Fibroblast of lung (primary cell): ENCODE measurements at places on chromosomes 12 and 14. TPM values are rescaled to one million over a fixed set of nuclear protein-coding genes. Genes with fewer than 3 reads are reported as not detected.
A peak's percentile ranks its signal among the peaks of the same experiment; 100 is the strongest.

The HSPB8 gene
- total RNA-seq: 21.3 and 23.8 TPM in 2 replicates

The AICDA gene
- total RNA-seq: not detected in 2 replicates

The CCDC196 gene
- total RNA-seq: not detected in 2 replicates

The E2F7 gene
- 4.6 and 9.7 TPM in 2 replicates for total RNA-seq

The P2RX2 gene
- not detected in 2 replicates for total RNA-seq

The WNK1 gene
- 67.3 and 130 TPM in 2 replicates for total RNA-seq

The HOXC5 gene
- total RNA-seq: under 0.01 TPM in 1 of 2 replicates, not detected in the other

GRCh38 chr14:25929881-25930615 lies 667.8 kb downstream of the NOVA1 start:
- DNase-seq: no peak

DNA sequence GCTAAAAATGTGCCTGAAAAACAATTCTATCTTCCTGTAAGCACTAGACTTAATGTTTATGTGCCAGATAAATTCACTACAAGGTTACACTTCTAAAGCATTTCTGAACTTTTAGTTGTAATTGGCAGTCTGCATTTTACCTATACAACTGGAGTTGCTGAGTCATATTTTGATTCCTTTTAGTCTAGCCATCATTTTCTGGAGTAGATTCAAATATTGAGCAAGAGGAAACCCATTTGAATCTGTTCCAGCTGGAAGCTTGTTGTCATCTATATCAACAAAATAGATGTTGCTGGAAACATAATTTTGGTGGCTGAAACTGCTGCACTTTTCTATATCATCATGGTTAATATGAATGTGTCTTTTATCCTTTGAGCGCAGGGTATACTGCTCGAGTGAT lies 122.2 kb upstream of the CCDC175 start:
- peak; percentile 21 for DNase-seq

- DNase-seq: no peak
Measured at GRCh38 chr12:111238075-111238734, 130.7 kb downstream of the PHETA1 start.

DNA sequence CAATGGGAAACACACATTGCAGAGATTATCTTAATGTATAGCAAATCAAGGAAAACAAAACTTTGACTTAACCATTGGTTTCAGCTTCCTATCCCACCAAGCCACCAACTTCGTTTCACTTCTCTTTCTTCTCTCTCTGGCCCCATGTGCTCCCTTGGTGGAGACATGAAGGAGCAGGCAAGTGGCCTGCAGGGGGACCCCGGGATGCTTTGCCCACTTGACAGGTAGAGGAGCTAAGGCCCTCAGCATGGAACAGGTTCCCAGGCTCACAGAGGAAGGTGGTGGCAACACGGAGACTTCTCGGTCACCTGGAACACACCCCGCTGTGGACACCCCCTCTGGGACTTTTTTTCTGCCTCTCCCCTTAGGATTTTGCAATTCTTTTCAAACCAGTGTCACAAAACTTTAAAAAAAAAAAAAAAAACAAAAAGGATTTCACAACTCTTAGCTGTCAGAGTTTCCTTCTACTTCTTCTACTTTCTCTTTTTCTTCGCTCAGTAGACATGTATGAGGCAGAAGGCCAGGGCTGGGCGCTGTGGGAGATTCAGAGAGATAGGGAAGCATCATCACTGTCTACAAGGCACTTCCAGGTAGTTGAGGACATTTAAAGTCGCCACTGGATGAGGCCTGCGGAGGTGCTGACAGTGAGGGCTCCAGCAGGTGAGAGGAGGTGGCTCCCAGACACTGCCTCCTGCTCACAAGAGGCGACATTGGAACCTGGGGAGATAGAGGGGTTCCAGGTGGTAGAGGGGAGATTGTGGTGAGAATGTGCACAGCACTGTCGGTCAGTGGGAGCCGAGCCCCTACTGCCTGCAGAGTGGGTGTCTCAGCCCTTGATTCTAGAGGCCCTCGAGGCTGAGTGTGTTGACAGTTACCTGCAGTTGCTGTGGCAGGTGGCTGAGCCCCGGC lies 119.6 kb downstream of the GCH1 start:
- DNase-seq: no peak

DNA sequence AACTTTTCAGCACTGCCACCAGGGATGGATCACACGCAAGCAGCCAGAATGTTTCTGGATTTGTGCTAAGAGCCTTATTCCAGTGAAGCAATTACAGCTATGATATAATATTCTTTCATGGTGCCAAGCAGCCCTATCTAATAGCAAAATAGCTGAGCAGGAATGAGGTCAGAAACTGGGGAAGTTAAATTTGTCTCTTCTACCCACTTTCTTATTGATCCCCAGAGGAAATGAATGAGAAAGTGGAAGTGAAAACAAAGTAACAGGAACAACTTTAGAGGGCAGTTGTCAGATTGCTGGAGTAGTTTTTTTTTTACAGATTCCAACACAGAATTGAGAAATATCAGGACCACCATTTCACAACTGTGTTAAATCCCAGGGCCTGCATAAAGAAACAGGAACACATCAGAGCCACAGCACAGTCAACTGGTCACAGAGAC lies 44.8 kb downstream of the GCH1 start:
- no peak for DNase-seq

DNA sequence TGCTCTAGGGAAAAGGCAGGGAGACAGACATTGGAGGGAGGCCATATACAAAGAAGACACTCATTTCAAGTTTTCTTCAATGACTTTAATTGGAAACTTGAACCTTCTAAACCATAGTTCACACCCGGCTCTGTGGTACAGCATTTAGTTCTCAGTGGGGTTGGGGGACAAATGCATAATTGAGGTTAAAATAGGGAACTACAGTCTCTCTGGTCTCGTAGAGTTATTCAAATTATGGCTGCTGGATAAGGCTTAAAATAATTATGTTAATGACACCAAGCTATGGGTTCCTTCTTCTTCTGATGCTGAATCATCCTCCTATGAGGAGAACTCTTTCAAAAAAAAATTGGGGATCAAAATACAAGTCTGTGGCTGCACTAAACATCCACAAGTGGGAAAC lies 3.8 kb upstream of the RPAP3 start:
- DNase-seq: no peak

GRCh38 chr12:88802096-88802706 lies 221.9 kb upstream of the KITLG start:
- DNase-seq: no peak

DNA sequence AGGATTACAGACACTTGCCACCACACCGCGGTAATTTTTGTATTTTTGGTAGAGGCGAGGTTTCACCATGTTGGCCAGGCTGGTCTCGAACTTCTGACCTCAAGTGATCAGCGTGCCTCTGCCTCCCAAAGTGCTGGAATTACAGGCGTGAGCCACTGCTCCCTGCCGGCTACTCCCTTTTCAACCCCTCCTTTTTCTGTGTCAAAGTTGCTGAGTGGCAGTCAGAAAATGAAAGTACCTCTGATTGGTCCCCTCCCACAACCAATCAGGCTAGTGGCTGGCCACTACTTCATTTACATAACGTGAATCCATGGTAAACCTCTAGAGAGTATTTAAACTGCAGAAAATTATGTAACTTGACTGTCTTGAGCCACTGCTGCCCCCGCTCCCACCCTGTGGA lies 5.9 kb downstream of the RESF1 start:
- no peak for DNase-seq

DNA sequence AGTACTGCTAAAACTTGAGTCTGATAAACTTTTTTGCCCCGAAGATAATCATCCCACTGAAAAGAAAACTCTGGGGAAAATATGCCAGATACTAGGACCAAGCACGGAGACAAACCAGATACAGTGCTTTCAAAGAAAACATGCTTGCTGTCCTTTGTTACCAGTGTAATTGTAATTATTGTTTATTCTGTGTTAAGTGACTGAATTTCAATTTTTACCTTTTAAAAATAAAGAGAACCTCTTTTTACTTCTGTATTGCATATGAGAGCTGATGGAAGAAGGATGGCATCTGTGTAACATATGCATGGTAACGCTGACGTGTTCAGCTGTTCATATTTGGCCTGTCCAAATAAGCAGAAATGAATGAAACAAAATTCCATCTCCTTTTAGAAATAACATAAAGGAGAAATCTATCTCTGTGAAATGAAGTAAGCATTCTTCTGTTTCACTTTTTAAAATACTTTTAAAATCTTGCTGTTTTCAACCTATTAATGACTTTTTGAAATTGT lies 22.5 kb downstream of the SLC35E3 start:
- DNase-seq: no peak

DNA sequence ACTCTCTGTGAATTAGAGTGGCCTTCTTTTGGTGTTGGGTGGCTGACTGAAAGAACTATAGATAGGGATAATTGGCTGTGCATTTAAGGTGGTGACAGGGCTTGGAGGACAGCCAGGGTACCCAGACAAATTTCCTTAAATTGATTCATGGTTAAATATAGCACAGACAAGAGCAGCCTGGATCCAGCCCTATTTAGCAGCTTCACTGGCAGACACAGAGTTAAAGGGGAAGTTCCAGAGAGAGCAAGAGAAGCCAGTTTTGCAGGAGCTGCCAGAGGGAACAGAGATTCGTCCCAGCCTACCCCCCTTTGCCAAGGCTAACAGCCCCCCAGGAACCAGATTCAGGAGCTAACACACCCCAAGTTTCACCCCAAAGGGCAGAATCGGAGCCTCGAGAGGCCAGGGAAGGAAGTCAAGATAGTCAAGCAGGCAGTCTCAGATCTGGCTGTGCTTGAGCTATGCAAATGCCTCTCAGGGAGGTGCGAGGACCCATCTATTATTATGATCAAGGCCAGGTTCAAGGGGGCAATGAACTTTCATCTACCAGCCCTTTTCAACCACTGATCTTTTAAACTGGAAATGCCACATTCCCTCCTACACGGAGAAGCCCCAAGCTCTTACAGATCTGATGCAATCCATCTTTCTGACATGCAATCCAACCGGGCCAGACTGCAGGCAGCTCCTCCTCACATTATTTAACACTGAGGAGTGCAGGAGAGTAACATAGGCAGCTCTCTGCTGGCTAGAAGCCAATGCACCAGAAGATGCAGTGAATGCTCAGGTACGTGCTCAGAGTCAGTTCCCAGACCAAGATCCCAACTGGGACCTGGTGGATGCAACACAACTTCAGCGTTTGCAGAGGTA lies 58.2 kb downstream of the DHRS2 start:
- peak; percentile 51 for DNase-seq

GRCh38 chr12:129036135-129036534 lies 182.9 kb downstream of the GLT1D1 start:
- DNase-seq: no peak
